ENCODE measurements at places on chromosomes 6 and 20. TPM values are rescaled to one million over a fixed set of nuclear protein-coding genes. Genes with fewer than 3 reads are reported as not detected.

DNA sequence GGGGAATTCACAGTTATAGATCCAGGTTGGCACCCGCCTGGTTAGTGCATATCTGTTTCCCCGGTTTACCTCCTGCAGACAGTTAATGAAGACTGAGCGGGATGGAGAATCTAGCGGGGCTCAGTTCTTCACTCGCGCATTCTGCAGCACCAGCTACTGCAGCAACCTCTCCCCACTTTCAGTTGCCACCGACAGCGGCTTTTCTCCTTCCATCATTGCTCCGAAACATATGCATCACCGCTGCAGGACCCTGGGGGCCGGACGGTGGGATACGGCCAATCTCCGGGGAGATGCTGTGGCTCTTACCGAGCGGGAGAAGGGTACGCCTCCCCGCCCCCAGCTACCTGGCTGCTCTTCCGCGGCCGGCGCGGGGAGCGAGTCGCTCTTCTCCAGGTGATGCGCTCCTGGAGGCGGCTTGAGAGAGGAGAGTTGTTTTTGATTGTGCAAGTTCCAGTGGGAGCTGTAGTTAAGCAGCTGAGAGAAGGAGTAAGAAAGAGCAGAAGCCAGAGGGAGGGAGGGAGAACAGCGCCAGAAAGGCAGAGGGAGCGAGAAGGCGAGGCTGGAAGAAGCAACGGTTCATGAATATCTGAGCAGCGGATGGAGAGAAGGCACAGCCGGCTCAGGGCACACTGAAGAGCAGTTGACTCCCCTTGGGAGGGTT is at the start of gene SGK1:
Gene SGK1 (minus strand): TSS at position 642 of the 661 bp plus-strand sequence. CDS start 652 bp downstream, outside the sequence.
- no peaks in the 10 kb centered on the region for H3K27me3 ChIP-seq
- no peak within 1 kb of the TSS for H3K27ac ChIP-seq
- peak within 1 kb of the TSS; percentile 47 for H3K4me3 ChIP-seq
- DNase-seq, result peak; percentile 39
- no peaks in the 10 kb centered on the region for H3K36me3 ChIP-seq
- H3K4me1 ChIP-seq, result no peaks in the 10 kb centered on the region

DNA sequence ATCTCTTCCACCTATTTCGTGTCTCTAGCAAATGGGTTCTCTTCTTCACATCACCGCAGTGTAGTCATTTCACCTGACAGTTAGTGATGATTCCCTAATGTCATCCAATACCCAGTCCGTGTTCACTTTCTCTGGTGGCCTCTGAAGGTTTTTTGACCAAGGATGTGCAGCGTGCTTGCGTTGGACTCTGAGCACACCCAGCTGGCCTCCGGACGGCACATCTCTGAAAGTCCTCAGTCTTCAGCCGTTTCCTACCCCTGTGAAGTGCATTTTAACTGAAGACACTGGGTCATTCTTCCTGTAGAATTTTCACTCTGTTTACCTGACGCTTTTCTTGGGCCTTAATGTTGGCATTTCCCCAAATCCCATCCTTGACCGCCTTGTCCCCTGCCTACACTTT is 98.7 kb downstream of the ERMARD start:
- no peaks in the 10 kb centered on the region for H3K4me1 ChIP-seq
- no peak overlapping the region for H3K27ac ChIP-seq
- DNase-seq, result no peak
- H3K27me3 ChIP-seq, result no peaks in the 10 kb centered on the region
- H3K36me3 ChIP-seq, result no peaks in the 10 kb centered on the region

DNA sequence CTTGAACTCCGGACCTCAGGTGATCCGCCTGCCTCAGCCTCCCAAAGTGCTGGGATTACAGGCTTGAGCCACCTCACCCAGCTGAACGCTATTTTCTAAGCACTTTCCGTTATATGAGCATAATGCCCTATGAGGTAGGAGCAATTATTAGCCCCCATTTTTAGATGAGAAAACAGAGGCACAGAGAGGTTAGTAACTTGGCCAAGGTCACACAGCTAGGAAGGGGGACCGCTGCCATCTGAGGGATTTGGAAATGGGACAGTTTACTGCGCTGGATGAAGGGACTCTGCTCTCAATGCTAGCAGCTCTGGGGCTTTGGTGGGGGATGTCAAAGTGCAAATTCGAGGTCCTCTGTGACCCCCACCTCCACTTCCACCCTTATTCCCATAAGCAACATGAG is 62.5 kb downstream of the BCAS4 start:
- H3K4me3 ChIP-seq, result no peak overlapping the region
- no peak overlapping the region for H3K27ac ChIP-seq
- H3K27me3 ChIP-seq, result no peaks in the 10 kb centered on the region
- no peaks in the 10 kb centered on the region for H3K36me3 ChIP-seq
- DNase-seq, result no peak

DNA sequence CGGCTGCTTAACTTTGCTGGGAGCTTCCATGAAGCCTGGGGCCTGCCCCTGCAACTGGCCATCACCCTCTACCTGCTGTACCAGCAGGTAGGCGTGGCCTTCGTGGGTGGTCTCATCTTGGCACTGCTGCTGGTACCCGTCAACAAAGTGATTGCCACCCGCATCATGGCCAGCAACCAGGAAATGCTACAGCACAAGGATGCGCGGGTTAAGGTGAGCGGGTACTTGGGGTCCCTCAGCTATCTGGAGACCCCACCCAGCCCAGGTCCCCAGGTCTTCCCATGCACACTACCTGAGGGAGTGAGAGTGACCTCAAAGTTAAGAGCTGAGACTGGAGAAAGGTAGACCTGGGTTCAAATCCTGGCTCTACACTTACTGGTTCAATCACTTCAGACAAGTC is 5.8 kb downstream of the ABCC10 start:
- no peaks in the 10 kb centered on the region for H3K27me3 ChIP-seq
- no peak overlapping the region for H3K4me3 ChIP-seq
- H3K4me1 ChIP-seq, result no peaks in the 10 kb centered on the region

- no peak for DNase-seq
- H3K4me3 ChIP-seq, result no peak overlapping the region
- H3K27ac ChIP-seq, result no peak overlapping the region
Measured at GRCh38 chr6:16153211-16153820, 24.4 kb downstream of the MYLIP start.

- DNase-seq, result no peak
- no peak overlapping the region for H3K27ac ChIP-seq
- H3K4me3 ChIP-seq, result no peak overlapping the region
- H3K4me1 ChIP-seq, result no peaks in the 10 kb centered on the region
- H3K27me3 ChIP-seq, result no peaks in the 10 kb centered on the region
- peaks cover 3% of the 10 kb centered on the region for H3K36me3 ChIP-seq
Measured at GRCh38 chr6:17754254-17754653, 47.5 kb upstream of the NUP153 start.

DNA sequence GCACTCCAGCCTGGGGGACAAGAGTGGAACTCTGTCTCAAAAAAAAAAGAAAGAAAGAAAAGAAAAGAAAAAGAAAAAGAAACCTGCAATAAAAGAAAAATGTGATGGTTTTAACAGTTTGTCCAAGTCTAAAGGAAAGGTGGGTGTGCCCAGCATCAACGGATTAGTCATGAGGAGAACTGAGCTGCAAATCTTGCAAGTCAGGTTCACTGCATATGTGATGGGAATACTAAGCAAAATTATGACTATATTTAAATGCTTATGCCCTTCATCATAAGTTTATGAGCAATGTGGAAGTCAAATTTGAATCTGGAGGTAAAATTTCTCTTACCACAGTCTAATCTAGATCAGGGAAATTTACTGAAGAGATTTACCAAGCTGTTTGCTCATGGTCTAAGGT is 13.1 kb upstream of the CDK19 start:
- H3K4me1 ChIP-seq, result no peaks in the 10 kb centered on the region
- H3K4me3 ChIP-seq, result no peak overlapping the region
- H3K36me3 ChIP-seq, result no peaks in the 10 kb centered on the region
- H3K27me3 ChIP-seq, result no peaks in the 10 kb centered on the region

GRCh38 chr6:117890172-117890571 is 16.9 kb upstream of the SLC35F1 start:
- H3K36me3 ChIP-seq, result no peaks in the 10 kb centered on the region
- no peak overlapping the region for H3K27ac ChIP-seq
- H3K4me3 ChIP-seq, result no peak overlapping the region
- H3K27me3 ChIP-seq, result no peaks in the 10 kb centered on the region
- no peaks in the 10 kb centered on the region for H3K4me1 ChIP-seq

- no peak for DNase-seq
- no peaks in the 10 kb centered on the region for H3K36me3 ChIP-seq
- H3K4me1 ChIP-seq, result no peaks in the 10 kb centered on the region
- no peaks in the 10 kb centered on the region for H3K27me3 ChIP-seq
- no peak overlapping the region for H3K4me3 ChIP-seq
Measured at GRCh38 chr6:140183881-140184280, 809.4 kb upstream of the CITED2 start.

DNA sequence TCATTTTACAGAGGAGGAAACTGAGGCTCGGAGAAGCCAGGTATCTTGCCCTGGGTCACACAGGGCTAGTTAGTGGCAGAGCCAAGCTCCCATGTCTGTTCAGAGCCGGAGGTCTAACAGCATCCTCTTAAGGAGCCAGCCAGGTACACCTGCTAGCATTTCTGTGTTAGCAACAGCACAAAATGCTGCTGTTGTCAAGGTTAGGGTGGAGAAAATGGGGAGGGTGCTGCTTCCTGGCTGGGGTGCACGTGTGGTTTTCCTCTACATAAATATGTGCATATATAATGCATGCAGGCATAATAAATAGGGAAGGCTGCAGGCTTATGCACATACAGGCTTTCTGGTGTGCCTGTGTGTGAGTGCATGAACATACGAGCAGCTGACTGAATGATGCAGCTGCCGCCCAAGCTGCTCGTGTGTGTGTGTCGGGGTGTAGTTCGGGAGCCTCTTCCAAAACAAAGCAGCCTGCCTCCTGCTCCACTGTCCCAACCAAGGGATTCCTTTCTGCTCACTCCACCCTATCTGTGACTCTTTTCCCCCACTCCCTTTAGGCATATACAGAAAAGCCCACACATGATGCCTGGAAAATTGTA is 86.6 kb downstream of the CD40 start:
- no peak overlapping the region for H3K27ac ChIP-seq
- H3K27me3 ChIP-seq, result no peaks in the 10 kb centered on the region
- H3K4me3 ChIP-seq, result no peak overlapping the region
- no peaks in the 10 kb centered on the region for H3K36me3 ChIP-seq
- H3K4me1 ChIP-seq, result no peaks in the 10 kb centered on the region

- H3K36me3 ChIP-seq, result no peaks in the 10 kb centered on the region
- no peaks in the 10 kb centered on the region for H3K27me3 ChIP-seq
- H3K27ac ChIP-seq, result no peak overlapping the region
Measured at GRCh38 chr6:54896302-54896701, 49.7 kb downstream of the FAM83B start.

- H3K36me3 ChIP-seq, result no peaks in the 10 kb centered on the region
- H3K27ac ChIP-seq, result no peak overlapping the region
- H3K4me3 ChIP-seq, result no peak overlapping the region
- no peaks in the 10 kb centered on the region for H3K27me3 ChIP-seq
Measured at GRCh38 chr6:74283532-74283931, 587.5 kb downstream of the CD109 start.

DNA sequence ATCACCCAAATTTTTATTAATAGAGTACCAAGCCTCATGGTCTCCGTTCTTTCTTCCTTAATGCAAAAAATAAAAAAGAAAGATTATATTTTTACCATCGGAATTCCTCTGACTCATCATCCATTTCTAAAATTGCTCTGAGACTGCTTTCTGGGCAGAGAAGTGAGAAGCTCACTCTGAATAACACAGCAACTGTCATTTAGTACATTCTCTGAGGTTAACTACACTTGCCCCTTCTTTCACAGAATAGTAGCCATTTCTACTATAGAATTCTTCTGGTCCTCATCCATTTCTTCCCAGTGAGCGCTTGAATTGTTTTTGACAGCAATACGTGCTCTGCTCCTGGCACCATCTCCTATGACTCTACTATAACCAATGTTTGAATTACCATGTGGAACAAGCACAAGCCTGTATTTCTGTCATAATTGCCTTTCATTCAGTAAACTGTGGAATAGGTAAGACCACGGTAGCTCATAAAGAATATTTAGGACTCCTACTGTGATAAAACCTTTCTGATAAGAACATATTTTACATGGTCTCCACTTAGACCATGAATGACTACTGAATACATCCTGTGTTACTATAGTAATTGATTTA is 435.5 kb upstream of the NRSN1 start:
- no peak for DNase-seq
- H3K36me3 ChIP-seq, result no peaks in the 10 kb centered on the region
- no peaks in the 10 kb centered on the region for H3K4me1 ChIP-seq
- no peak overlapping the region for H3K4me3 ChIP-seq
- H3K27ac ChIP-seq, result no peak overlapping the region

DNA sequence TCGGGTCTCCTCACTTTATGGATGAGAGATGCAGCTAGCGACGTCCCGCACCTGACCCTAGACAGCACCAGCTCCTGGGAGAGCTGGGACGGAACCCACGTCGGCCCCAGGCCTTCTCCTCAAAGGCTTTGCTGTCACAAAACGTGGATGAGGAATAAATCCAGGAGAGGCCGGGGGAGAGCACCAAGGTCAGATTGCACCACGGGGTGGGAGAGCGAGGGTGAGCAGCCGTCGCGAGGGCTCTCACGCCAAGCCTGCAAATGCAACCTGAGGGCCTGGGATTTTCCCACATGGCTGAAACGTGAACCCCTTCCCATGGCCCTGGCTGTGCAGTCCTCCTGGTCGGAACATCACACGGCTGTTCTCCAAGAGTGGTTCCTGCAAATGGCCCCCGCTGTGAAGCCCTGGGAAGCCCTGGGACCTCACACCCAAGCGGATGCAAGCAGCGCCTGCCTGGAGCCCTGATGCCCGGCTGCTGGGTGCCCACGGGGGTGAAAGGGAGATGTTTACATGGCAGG is 45.3 kb downstream of the DLL1 start:
- DNase-seq, result no peak
- no peaks in the 10 kb centered on the region for H3K36me3 ChIP-seq
- no peaks in the 10 kb centered on the region for H3K4me1 ChIP-seq
- no peak overlapping the region for H3K27ac ChIP-seq

GRCh38 chr6:149060300-149060984 is 257.1 kb upstream of the TAB2 start:
- H3K27ac ChIP-seq, result peak overlapping the region; percentile 24
- DNase-seq, result peak; percentile 24
- H3K4me3 ChIP-seq, result no peak overlapping the region
- no peaks in the 10 kb centered on the region for H3K36me3 ChIP-seq

DNA sequence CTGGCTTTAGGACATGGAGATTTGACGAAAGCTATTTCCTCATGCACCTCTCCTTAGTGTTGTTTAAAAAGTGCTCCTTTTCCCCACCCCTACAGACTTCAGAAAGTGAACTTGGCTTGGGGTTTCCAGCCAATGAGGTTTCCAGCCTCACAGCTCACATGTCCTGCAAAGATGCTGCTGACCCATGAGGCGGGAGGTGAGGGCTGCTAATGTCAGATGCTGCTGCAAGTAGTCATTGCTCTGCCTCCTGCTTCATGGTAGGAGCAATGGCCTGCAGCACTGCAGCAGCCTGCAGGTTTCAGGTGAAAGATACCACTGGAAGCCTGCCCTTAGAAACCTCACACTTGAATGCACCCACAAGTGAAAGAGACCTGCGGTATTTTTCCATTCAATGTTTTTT is 112.8 kb downstream of the LAMP5 start:
- H3K36me3 ChIP-seq, result no peaks in the 10 kb centered on the region
- H3K27ac ChIP-seq, result no peak overlapping the region
- H3K4me1 ChIP-seq, result no peaks in the 10 kb centered on the region
- no peak for DNase-seq
- H3K4me3 ChIP-seq, result no peak overlapping the region
- H3K27me3 ChIP-seq, result no peaks in the 10 kb centered on the region

NEURL2 gene
- 3.8 TPM for polyA plus RNA-seq

HS3ST5 gene
- not detected for polyA plus RNA-seq

OXT gene
- 45.8 TPM for polyA plus RNA-seq

EPPIN gene
- polyA plus RNA-seq, result not detected

KIAA1755 gene
- 5.6 TPM for polyA plus RNA-seq

SEMG1 gene
- not detected for polyA plus RNA-seq

ZSCAN9 gene
- polyA plus RNA-seq, result 15.5 TPM

BTNL2 gene
- polyA plus RNA-seq, result not detected

GHRH gene
- not detected for polyA plus RNA-seq

GPR6 gene
- not detected for polyA plus RNA-seq

All from small intestine (tissue), 16 donors.